ENCODE measurements at places on chromosomes 2 and 18. TPM values are rescaled to one million over a fixed set of nuclear protein-coding genes. Genes with fewer than 3 reads are reported as not detected.

LINC00305 gene
- not detected for total RNA-seq

SYT4 gene
- not detected for total RNA-seq

CCBE1 gene
- total RNA-seq, result 48.7 TPM

EVX2 gene
- total RNA-seq, result not detected

TOGARAM2 gene
- total RNA-seq, result under 0.01 TPM

WNT6 gene
- not detected for total RNA-seq

DCDC2C gene
- total RNA-seq, result not detected

NAT8 gene
- not detected for total RNA-seq

TMX3 gene
- total RNA-seq, result 101 TPM

IL36RN gene
- total RNA-seq, result not detected

ADNP2 gene
- total RNA-seq, result 15.1 TPM

FSHR gene
- total RNA-seq, result not detected

TFCP2L1 gene
- under 0.01 TPM for total RNA-seq

OTOF gene
- not detected for total RNA-seq

COX5B gene
- 166 TPM for total RNA-seq

HRH4 gene
- 0.07 TPM for total RNA-seq

OSBPL6 gene
- total RNA-seq, result 4.6 TPM

MAPRE2 gene
- 41.6 TPM for total RNA-seq

CDH19 gene
- 0.33 TPM for total RNA-seq

SLC4A1AP gene
- 24.9 TPM for total RNA-seq

RGPD8 gene
- 23.0 TPM for total RNA-seq

PAX8 gene
- 1.6 TPM for total RNA-seq

RTP5 gene
- total RNA-seq, result not detected

ARHGAP25 gene
- total RNA-seq, result 0.10 TPM

AKAIN1 gene
- not detected for total RNA-seq

METAP1D gene
- 7.3 TPM for total RNA-seq

DCC gene
- total RNA-seq, result not detected

TWIST2 gene
- 20.7 TPM for total RNA-seq

TTC39C gene
- total RNA-seq, result 13.5 TPM

GREB1 gene
- total RNA-seq, result 0.52 TPM

MAP2 gene
- total RNA-seq, result 10.7 TPM

CAB39 gene
- total RNA-seq, result 69.3 TPM

GALNT14 gene
- 5.3 TPM for total RNA-seq

CPO gene
- total RNA-seq, result not detected

TACR1 gene
- 0.73 TPM for total RNA-seq

ATOH8 gene
- total RNA-seq, result 22.4 TPM

SLC23A3 gene
- 8.1 TPM for total RNA-seq

TUBA3E gene
- not detected for total RNA-seq

HOXD9 gene
- not detected for total RNA-seq

ARHGAP15 gene
- total RNA-seq, result not detected

PLB1 gene
- total RNA-seq, result 1.3 TPM

CFC1 gene
- total RNA-seq, result not detected

SCYGR5 gene
- total RNA-seq, result not detected

All from smooth muscle cell of the pulmonary artery (primary cell).